GM23248 (cell line): ENCODE measurements at places on chromosomes 1 and 21.

GRCh38 chr21:45412491-45412890 lies 7.5 kb downstream of the COL18A1 start:
- no peak for DNase-seq

GRCh38 chr1:51506537-51506936 lies 12.5 kb downstream of the EPS15 start:
- peak; percentile 87 for DNase-seq

DNA sequence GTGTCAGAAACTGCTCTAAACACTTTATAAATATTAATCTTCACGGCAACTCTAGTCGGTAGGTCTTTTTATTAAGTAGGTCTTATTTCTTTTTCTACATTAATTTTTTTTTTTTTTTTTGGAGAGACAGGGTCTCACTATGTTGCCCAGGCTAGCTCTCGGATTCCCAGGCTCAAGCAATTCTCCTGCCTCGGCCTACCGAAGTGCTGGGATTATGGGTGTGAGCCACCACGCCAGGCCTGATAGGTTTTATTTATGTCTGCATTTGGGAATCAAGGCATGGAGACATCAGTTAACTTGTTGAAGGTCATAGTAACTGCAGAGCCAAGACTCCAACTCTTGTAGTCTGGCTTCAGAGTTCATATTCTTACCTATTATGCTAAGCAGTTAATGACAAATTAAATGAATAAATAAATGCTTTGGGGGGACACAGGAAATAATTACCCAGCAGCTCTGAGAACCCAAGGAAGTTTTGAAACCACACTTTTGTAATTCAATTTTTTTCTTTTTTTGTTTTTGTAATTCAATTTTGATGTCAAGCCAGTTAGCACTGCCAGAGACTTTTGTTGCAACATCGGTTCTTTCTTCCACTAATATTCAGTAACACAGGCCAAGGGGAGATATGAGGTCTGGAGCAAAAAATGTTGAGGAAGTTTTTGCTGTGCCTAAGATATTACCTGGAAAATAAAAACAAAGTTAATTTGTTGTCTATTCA lies 9.4 kb upstream of the UAP1 start:
- peak; percentile 74 for DNase-seq

DNA sequence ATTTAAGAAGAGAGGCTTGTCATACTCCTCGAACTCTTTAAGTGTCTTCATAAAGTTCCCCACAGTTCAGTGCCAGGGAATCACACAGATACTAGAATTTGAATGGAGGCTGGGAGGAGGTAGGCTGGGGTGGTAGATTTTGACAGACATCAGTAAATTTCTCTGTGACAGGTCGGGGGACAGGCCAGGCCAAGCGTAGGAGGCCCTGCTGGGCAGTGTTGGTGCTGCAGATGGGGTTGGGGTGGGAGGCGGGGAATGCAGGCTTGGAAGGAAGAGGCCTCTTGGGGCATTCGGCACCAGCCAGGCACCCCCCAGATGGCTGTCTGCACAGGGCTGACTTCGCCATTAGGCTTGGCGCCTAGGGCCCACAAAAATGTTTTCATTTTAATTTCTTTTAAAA lies 84.0 kb downstream of the MAN1C1 start:
- peak; percentile 34 for DNase-seq

DNA sequence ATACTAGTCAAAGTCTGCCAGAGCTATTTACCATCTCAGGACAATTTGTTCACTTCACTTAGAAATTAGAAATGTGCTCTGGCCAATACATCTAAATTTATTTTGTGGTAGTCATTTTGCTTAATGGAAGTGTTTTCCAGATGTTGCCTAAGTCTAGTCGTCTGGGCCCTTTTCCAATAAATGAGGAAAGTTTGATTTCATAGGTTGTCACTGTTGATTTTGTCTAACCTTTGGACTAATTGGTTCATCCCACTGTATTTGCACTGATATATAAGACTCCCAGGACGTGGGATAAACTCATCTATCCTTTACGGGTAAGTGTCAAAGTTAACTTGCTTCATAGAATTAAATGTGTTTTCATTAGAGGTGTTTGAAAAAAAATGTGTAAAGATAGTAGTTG lies 79.1 kb downstream of the TPR start:
- peak; percentile 37 for DNase-seq

GRCh38 chr1:42931911-42932422 lies 26.7 kb downstream of the SLC2A1 start:
- no peak for DNase-seq

DNA sequence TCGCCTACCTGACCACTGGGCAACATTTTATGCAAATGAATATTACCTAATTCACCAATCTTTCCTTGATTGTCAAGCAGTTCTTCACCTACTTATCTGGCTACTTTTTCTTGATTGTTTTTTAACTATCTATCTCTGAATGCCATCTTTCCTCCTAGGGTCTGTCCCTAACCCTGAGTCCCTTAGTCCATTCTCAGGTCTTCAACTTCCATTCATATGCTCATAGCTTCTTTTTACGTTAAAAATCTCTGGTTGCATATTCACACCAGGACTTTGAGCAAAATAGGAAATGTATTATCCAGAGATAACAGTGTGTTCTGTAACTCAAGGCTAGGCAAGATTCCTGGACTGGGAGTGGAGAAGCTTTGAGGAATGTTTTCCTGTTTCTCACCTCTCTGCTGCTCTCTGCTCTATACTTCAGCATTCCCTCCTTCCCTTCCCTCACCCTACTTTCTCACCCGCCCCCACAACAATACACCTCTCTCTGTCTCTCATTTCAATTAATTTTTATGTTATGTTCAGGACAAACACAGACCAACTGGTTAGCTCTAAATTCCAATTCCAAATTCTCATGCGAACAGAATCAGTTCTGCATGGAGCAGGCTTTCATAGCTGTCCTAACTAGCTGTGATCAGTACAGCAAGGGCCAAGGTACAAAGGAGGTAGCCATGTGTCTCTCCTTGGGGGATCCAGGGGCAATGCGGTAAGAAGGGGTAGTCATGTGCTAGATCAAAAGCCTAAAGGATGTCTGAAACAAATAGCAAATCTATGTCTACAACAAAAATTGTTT lies 278.4 kb downstream of the USH2A start:
- no peak for DNase-seq

DNA sequence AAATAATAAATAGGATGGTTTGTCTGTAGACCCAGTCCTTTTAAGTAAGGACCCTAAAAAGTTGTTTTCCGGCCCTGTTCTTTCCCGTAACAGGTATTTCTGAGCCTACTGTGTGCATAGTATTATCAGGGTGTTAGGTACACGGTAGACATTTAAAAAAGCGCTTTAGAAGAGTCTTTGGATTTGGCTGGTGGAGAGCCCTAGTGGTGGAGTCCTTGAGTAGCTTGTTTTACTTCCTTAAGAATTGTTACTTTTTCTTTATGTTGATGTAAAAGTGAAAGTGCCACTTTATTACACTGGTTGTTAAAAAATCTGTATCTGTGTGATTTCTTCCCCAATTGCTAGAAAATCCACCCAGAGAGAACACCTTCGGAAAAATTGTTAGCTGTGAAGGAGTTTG lies 36.8 kb downstream of the SMYD2 start:
- DNase-seq, result no peak

DNA sequence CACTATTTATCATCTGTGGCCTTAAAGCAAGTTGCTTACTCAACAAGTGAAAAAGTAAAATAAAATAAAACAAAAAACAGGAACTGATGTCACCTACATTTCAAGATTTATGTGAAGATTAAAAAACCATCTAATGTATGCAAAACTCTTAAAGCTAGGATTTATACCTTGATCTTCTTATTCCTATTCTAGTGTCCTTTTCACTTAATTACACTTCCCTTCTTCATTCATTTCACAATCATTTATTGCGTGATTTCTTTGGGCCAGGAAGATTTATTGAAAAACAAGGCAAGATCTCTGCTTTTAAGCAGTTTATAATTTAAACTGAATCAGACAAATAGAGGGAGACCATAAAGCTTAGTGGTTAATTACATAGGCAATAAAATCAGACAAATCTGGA lies 18.6 kb downstream of the PTGER3 start:
- no peak for DNase-seq

DNA sequence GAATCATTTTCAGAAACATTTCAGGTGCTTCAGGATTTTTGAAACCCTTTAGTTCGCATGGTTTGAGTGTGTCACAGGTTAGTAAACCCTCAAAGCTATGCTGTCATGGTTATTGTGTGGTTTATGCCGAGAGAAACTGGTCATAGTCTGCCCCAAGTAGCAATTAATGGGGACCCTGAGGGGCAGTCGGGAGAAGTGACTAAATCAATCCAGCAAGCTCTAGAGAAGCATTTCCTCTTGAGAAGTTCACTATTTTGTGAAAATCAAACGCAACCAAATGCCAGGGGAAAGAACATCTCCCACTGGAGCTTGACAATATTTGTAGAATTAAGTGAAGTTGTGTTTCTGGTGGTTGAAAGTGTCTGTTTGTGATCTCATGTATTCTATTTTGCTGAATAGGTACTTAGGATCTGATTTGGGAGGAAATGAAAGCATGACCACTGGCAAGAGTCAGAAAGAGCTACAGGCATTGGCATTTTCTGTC lies 63.0 kb upstream of the BACH1 start:
- no peak for DNase-seq
